Renal cortical epithelial cell (primary cell): ENCODE measurements at places on chromosomes 4 and X. TPM values are rescaled to one million over a fixed set of nuclear protein-coding genes. Genes with fewer than 3 reads are reported as not detected.

Gene DHX15
- 159 and 240 TPM in 2 replicates for total RNA-seq

Gene CHRDL1
- total RNA-seq = 36.6 and 39.8 TPM in 2 replicates

Gene SLC16A2
- total RNA-seq = 5.9 and 19.5 TPM in 2 replicates

Gene HS3ST1
- 7.6 and 16.9 TPM in 2 replicates for total RNA-seq

Gene AFM
- total RNA-seq = not detected in 2 replicates

Gene DMRTC1
- total RNA-seq = 0.15 TPM in 1 of 2 replicates, not detected in the other

Gene TASL
- total RNA-seq = not detected in 2 replicates

Gene UTP3
- 15.1 and 47.4 TPM in 2 replicates for total RNA-seq

Gene GAGE12E
- not detected in 2 replicates for total RNA-seq

Gene GLUD2
- total RNA-seq = 2.9 and 3.5 TPM in 2 replicates

Gene RIPPLY1
- total RNA-seq = not detected in 2 replicates

DNA sequence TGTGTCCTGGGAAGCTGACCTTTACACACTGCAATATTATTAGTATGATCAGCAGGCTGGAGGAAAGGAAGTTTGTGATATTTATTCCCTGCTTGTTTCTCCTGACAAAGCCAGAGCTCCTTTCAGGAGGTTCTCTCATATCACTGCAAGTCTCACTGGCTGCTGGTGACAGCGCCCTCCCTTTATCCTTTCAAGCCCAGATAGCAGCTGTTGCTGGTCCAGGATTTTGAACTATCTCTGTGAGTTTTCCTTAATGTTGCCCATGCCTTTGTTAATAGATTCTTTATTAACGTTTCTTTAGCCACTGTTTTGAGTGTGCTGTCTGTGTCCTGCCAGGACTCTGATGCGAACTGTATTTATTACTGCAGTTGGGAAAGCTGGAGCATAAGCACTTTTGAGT lies 518.7 kb downstream of the C4orf33 start:
- no peak for DNase-seq

- peak; percentile 13 for DNase-seq
Observed at GRCh38 chr4:86338521-86338920, 21.3 kb downstream of the MAPK10 start.

DNA sequence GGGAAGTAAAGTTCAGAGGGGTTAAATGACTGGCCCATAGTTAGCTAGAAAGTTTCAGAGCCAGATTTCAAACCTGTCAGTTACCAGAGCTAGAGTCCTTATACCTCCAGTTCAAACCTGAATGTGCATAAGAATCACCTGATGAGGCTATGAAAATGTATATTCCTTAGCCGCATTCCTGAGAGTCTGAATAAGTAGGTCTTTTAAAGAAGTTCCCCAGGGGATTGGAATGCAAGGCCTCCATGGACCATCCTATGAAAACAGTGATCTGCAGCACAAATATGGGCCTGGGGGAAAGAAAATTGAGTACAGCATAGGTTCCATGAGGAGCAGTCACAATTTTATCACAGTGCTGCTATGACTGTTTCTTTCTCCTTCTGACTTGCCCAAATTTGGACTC lies 263.9 kb upstream of the CXorf66 start:
- DNase-seq = no peak

DNA sequence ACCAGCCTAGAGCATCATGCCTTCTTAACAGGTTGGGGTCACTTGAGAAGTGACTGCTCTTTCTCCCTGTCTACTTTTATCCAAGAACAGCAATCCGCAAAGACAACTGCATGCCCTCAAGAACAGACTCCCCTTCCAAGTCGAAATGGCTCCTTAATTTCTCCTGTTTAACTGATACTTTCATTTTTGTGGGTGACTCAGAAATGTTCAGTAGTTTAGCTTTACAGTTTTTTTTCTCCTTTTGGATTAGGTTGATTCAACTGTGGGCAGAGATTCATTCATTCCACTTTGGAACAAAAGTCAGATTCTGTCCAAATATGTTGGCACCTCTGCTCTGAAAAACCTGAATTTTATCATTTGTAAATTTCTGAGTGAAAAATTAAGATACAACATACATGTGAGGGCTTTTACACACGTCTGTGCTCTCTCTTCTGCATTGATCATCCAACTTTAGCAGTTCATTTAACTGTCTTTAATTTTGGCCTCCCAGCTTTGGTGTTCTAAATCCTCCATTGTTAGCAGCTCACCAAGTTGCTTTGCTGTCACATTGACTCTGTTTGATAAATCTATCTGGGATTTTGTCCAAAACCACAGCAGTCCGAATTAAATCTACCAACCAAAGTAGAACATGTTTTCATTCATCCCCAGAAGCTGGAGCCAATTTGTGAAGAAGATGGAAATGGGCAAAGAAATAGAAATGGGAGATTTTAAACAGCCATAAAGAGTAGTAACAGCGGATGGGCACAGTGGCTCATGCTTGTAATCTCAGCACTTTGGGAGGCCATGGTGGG lies 50.0 kb downstream of the HOPX start:
- peak; percentile 27 for DNase-seq

- peak; percentile 37 for DNase-seq
Observed at GRCh38 chr4:146643812-146644401, 5.2 kb downstream of the POU4F2 start.

DNA sequence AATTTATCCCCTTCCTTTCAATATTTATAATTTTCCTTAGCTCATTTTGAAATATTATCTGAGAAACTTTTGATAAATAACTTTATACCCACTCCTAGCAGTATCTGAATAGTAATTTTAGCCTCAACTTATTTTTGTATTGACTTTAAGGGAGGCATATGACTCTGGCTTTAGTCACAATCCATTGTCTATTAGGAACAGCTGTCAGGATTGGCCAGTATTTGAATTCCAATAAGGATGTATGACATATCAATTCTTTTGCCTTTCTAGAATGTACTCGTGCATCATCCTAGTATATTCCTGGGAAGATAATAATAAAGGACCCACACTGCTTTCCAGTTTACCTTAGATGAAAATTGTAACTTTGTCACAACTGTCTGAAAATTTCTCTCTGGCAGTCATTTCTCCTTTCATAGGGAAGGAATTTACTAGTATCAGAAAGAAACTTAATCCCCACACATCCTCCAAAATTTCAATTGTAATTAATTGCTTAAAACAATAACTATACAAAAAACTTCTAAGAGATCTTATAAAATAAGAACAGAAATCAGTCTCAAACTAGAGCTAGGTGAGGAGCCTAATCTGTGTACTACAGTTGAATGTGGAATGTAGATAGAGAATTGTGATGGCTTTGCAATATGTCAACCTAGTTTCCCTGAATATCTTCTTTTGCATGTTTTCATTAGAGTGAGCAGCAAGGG lies 121.0 kb upstream of the EPHA5 start:
- DNase-seq = no peak

DNA sequence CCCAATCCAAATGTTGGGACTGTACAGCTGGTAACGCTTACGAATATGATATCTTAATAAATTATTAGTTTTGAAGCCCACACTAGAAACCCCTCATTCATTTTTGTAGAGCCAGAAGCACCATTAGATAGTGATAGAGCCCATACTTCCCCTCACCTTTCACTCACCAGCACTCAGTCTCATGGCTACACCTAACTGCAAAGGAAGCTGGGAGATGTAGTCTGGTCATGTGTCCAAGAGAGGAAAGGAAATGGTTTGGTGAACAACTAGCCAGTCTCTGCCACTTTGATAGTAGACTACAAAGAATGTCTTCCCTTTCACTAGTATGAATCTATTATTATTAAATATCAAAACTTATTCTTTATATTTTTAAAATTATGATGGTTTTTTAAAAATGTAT lies 77.1 kb upstream of the EGFL6 start:
- DNase-seq = no peak

- DNase-seq = no peak
Observed at GRCh38 chr4:10535912-10536311, 78.7 kb upstream of the ZNF518B start.

DNA sequence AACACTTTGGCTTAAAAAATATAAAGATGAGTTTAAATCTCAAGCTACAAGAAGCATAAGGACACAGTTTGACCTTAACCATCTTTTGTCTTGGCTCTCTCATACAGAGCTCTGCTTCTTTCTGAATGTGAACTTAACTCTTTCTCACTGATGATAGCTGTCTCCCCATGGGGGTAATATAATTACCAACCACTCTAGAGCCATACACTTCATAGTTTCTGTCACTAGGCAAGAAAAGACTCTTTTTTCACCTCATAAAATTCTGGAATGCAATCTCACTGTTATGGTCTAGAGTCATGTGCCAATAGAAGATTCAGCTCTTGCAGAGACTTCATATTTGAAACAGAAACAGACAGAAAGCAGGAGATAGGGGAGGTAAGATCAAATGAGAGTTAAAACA lies 481.7 kb upstream of the AGA start:
- no peak for DNase-seq

GRCh38 chr4:113682730-113683537 lies 78.6 kb downstream of the CAMK2D start:
- DNase-seq = no peak

- DNase-seq = no peak
Observed at GRCh38 chr4:122762520-122762919, 30.0 kb downstream of the BBS12 start.

- DNase-seq = no peak
Observed at GRCh38 chr4:12701384-12701783, 782.8 kb downstream of the RAB28 start.

DNA sequence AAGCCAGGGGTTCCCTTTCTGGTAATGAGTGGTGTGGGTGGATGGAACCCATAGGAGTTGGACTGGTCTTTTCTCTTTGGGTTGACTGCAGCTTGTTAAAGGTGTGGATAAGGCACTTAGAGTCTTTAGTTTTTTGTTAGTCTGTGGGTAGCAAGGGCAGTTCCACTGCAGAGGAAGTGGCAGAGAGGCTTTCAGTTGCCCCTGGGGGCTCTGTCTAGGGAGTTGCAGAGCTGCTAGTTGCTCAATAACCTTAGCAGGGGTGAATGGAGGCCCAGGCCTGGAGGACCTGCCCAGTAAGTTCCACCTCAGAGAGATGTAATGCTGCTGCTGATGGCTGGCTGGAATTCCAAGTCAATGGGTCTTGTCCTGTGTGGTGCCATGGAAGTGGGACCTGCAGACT lies 282.6 kb upstream of the NDST4 start:
- no peak for DNase-seq

DNA sequence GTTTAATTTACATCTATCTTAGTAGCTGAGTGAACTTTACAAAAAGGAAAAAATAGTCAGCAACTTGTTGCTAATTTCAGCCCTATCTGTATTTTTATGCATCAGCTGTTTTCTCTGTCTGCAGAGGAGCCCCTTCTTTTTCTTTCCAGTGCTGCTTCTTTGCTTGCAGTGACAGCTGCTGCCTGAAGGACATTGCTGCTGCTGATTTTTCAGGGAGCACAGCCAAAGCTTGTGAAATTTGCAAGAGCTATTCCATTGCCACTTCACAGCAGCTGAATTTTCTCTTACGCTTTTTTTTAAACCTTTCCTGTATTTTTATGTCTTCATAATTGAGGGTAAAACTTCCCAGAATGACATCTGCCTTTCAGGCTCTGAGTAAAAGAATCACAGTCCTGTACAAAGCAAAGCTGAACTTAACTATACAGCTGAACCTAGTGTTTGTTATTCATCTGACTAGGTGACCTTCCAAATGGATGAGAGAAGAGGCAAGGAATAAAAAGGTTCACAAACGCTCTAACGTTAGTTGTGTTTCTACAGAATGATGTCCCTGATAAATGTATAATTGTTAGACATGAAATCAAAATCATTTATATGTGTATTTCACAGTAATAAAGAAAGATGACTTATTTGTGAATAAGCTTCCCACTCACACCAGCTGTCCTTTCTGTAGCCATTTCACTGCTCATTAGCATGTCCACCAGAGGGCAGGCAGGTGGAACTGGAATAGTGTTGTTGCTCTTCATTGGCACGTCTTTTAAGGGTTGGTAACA lies 541.4 kb downstream of the ADGRL3 start:
- peak; percentile 2 for DNase-seq

DNA sequence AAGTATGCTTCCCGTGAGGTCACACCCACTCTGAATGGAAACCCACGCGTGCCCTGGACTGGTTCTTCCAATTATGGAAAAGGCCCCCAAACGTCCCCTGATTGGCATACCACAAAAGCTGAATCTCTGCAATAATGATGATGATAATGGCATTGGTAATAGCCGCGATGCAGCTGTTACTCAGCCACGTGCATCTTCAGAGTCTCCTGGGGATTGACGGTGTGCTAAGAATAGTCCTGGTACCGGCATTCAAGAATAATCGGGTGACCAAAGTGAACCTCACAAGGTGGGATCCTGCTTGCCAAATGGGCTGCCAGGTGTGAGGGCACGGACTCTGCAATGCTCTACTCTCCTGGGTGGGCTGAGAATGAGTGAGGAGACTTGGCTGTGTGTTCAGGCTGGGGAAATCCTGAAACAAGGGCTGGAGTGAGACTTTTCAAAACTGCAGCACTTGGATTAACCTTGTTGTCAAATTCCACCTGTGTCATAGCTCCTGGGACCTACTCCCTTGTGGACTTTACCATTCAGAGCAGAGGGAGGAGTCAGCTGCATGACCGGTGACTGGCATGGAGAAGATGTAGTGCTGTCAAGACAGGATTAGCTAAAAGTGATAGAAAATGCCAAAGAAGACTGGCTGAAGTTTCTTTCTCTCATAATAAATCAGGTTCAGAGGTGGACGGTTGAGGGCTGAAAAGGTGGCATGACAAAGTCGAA lies 615.4 kb downstream of the MID1IP1 start:
- DNase-seq = no peak

DNA sequence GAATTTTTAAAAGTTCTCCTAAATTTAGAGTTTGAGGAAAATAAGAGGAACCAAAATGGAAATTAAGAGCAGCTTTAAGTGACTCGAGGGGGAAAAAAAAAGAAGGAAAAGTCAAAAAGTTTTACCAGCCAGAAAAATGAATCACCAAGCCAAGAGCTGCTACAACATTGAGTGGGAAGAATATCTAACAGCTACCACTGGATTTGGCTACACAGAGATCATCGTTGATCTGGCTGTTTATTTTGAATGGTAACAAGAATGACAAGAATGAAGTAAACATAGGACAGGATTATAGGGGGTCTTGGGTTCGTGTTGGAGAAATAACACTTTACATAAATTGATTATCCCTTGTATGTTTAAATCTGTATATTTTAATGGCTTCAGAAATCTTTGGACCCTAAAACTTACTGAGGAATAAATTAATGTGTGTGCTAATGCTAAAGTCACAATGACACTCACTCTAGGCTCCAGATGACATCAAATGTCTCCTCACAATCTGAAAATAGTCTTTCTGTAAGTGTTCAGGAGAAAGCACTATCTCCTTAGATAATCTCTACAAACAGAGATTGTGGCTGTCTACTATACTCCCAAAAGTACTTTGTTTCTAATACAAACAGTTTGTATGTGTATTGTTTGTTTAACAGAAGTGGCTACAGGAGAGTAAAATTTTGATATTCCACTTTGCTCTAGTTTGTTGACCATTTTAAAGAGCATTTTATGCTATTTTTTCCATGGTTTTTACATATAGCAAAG lies 3.1 kb upstream of the CSN3 start:
- no peak for DNase-seq

GRCh38 chrX:38151441-38151840 lies 69.2 kb downstream of the SRPX start:
- DNase-seq = peak; percentile 66

GRCh38 chr4:30838331-30838730 lies 118.2 kb downstream of the PCDH7 start:
- no peak for DNase-seq
